Occipital lobe (tissue), 3 donors: ENCODE measurements at places on chromosomes 2 and 18. TPM values are rescaled to one million over a fixed set of nuclear protein-coding genes. Genes with fewer than 3 reads are reported as not detected.

Gene LYG1
- total RNA-seq, result 0.47 TPM

Gene MEP1B
- total RNA-seq, result 0.78 TPM

Gene CXCR1
- total RNA-seq, result not detected

Gene IL36A
- total RNA-seq, result not detected

Gene CDH20
- total RNA-seq, result 7.3 TPM

Gene CNOT9
- 39.6 TPM for total RNA-seq

Gene SPP2
- not detected for total RNA-seq

Gene EMX1
- 21.1 TPM for total RNA-seq

Gene NEUROD1
- total RNA-seq, result 3.3 TPM

Gene NPPC
- total RNA-seq, result not detected

Gene ANKRD39
- total RNA-seq, result 8.0 TPM

Gene OSR1
- total RNA-seq, result 4.4 TPM

Gene FASTKD2
- 44.6 TPM for total RNA-seq

Gene KCNE4
- total RNA-seq, result 3.7 TPM

Gene G6PC2
- not detected for total RNA-seq

Gene LHCGR
- 0.16 TPM for total RNA-seq

Gene FBXO15
- 3.1 TPM for total RNA-seq

Gene RAB6C
- total RNA-seq, result 0.78 TPM

Gene TFCP2L1
- 0.47 TPM for total RNA-seq

Gene PSMD1
- total RNA-seq, result 111 TPM

Gene TSPYL6
- total RNA-seq, result 0.31 TPM

Gene RESP18
- total RNA-seq, result not detected

Gene TNFAIP6
- total RNA-seq, result 0.31 TPM

Gene FBLN7
- total RNA-seq, result 0.62 TPM

Gene IL1F10
- total RNA-seq, result not detected

Gene PDE1A
- 42.1 TPM for total RNA-seq

Gene MGAT4A
- total RNA-seq, result 40.7 TPM
